ENCODE measurements at places on chromosomes 13 and 19.
A peak's percentile ranks its signal among the peaks of the same experiment; 100 is the strongest.

- no peak for DNase-seq
These were observed 11.1 kb downstream of the CBARP start for GRCh38 chr19:1226522-1227303.

DNA sequence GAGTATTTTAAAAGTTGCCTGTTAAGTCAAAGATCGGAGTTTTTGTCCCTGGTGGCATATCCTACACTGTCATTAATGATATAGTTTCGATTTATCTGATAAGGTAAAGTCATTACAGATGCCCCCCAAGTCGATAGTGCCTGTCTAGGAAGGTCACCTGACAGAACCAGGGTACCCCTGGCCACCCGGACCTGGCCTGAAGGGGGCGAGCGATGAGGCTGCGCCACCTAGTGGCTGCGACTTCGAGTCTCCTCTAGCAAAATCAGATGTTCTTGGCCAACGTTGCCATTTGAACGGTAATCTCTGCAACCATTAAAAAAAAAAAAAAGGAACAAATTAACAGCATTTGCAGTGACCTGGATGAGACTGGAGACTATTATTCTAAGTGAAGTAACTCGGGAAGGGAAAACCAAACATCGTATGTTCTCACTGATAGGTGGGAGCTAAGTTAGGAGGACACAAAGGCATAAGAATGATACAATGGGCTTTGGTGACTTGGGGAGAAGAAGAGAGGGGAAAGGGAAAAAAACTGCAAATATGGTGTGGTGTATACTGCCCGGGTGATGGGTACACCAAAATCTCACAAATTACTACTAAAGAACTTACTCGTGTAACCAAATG lies 565.1 kb downstream of the LIG4 start:
- peak; percentile 33 for DNase-seq

DNA sequence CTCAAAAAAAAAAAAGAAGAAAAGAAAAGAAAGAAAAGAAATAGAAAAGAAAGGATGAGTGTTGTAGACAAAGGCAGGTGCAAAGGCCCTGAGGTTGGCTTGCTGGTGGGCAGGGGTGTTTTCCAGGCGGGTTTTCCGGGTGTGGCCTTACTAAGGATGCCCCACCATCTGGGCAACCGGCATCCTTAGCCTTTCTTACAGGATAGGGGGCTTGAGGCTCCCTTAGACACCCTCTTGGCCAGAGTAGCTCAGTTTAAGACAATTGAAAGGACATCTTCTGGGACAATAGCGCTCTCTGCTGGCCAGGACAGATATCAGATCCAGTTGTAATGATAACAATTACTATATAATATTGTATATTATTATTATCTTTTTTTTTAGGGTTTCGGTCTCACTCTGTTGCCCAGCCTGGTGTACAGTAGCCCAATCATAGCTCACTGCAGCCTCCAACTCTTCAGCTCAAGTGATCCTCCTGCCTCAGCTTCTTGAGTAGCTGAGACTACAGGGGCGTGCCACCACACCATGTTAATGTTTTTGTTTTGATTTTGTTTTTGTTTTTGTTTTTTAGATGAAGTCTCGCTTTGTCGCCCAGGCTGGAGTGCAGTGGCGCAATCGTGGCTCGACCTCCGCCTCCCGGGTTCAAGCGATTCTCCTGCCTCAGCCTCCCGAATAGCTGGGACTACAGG lies 1.4 kb upstream of the QTRT1 start:
- DNase-seq, result peak; percentile 89

GRCh38 chr13:71964491-71965100 lies 97.6 kb upstream of the DACH1 start:
- no peak for DNase-seq

DNA sequence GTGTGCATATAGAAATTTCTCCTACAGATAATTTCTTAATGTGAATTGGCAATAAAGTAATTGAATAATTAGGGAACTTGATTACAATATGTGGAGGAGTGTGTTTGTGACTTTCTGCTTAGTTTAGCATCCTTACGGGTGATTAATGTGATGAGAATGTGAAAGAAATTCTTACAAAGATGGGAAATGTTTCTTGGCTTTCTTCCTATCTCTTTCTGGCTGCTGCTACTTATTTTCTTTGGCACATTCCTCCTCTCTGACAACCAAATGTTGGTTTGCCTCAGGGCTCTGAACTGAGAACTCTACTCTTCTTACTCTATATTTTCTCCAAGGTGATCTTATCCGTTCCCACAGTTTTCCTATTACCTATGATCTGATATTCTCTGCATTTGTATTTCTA lies 300.1 kb downstream of the TBC1D4 start:
- no peak for DNase-seq

GRCh38 chr13:75478659-75479058 lies 3.3 kb downstream of the TBC1D4 start:
- no peak for DNase-seq

All from activated naive CD4-positive, alpha-beta T cell treated with anti-CD3 and anti-CD28 coated beads for 36 hours (primary cell).